ENCODE measurements at places on chromosomes 2 and 18.

DNA sequence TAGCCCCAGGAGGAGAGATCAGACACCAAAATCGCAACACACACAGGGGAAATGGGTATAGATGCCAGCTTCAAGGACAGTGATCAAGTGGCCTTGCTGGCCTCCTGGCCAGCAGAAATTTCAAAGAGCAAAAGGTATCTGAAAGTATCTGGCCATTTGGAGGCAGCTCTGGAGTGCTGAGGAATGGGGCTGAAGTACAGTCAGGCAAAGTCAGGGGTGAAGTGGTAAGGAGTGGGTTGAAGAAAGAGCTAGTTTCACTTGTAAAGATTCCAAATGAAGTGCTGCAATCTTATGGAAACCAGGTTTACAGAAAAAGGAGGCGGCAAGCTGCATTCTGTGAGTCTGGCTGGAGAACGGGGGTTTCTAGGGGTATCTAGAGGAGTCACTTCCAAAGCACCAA, 19.2 kb upstream of the PCBP1 start:
- DNase-seq = no peak

DNA sequence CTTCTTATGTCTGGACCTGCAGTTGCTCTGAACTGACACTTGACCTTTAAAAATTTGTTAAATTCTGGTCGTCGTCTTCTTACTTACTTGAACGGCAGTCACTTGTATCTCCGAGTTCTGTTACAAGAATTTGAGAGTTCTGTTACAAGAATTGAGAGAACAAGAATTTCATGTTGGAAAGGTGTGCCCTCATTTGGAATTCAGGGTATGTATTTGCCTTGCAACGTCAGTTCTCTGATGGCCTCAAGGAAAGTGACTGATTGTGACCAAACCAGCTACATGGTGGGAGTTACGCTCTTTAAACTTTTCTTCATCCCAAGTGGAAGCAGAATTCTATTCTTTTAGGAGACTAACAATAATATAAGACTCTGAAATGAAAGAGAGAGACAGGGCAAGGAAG, 320.0 kb upstream of the TRIB2 start:
- DNase-seq = no peak

DNA sequence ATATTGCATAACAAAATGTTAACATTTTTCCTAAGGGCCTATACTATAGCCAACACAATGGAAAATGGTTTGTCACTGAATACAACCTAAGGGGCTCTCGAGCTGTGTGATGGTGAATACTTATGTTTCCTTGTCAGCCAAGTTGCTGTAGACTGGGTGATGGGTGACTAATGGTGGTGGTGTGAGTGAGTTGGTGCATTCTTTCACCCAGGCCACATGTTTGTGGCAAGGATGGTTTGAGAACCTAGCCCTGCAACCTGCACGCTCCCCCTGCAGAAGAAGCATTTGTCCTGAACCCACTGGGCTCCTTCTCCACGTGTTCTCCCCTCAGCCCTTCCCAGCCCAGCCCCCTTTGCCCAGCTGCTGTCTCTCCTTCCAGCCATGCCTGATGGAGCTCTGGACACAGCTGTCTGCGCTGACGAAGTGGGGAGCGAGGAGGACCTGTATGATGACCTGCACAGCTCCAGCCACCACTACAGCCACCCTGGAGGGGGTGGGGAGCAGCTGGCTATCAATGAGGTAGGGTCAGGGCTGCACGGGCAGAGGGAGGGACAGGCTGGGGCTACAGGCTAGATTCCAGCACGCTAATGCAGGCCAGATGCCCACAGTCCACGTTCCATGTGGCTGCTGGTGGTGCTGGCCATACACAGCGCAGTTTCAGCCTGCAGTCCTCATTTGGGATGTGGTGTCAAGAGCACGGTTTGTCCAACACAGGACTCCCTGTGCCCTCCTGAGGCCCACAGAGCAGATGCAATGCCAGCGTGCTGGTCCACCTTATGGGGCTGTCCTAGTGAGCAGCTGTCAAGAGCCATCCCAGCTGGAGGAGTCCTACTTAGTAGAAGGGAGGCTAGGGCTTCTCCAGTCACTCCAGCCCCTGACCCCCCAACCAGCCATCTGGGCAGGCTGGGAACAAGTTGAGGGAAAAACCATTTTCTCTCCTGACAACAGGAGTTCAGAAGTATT, 65.4 kb downstream of the FAM168B start:
- DNase-seq = no peak

DNA sequence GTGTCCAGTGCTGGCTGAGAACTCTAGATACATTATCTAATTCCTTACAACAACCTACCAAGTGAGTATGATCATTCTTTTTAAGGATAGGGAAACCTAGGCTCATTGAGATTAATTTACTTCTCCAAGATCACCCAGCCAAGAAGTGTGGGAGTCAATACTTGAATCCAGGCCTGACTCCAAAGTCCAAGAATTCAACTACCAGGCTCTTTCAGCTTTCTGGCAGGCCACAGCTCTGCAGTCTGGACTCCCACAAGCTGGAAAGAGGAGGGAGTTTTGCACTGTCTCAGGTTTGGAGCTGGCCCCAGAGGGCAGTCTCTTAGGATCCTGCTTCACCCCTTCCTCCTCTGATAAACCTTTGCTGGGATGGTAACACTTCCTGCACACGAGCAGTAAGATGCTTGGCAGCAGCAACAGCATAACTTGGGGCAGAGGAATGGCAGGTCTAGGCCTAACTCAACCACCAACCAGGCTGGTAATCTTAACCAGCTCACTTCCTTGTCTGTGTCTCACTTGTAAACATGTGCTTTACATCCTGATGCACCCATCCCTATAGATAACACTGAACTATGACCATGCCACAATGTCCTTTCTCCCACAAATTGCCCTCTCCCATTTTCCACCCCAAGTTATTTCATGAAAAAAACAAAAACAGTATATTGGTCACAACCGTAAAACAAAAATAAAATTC, 111.1 kb upstream of the ACAA2 start:
- no peak for DNase-seq

GRCh38 chr18:55654986-55655385, 67.0 kb upstream of the TCF4 start:
- DNase-seq = no peak

- DNase-seq = no peak
Observed at GRCh38 chr2:19669559-19669958, 232.2 kb downstream of the TTC32 start.

GRCh38 chr2:227415538-227416424, 28.0 kb upstream of the SCYGR1 start:
- DNase-seq = no peak

DNA sequence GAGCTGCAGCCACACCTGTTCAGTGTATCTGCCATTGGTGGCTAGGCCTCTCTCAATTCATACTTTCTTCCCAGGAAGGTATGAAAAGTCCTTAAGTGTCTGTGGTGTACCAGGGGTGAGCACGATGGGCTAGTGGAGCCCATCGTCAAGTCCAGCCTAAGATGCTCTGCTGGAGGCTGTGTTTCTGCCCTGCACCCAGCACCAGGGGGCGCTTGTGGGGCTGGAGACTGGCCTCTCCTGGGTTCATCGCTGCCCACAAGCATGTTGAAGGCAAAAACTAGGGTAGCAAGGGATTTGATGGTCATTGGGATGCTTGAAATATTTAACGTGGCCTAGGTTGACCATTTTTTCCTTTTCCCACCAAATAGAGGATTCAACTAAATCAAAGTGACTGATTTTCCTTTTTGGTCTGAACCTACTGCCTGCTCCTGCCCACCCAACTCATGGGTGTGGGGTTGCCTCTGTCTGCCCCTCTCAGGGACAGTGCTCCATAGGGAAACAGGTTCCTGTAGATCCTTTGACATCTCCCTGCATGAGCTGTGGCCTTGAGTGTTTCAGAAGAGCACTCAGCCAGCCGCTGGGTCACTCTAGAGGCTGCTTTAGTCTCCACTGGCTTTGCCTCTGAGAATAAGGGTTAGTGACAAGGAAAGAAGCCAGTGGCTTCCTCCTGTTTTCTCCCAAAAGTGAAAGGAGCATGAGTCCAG, 59.0 kb downstream of the TPGS2 start:
- DNase-seq = no peak

Data from stimulated activated CD4-positive, alpha-beta T cell treated with anti-CD3 and anti-CD28 coated beads, TNF-alpha, amount 100 ng/mL, for 1 hour (primary cell).